Occipital lobe (tissue), 3 donors: ENCODE measurements at places on chromosomes 4 and X. TPM values are rescaled to one million over a fixed set of nuclear protein-coding genes. Genes with fewer than 3 reads are reported as not detected.

The SYTL4 gene
- total RNA-seq = 2.3 TPM

The NUDT10 gene
- total RNA-seq = 39.1 TPM

The HNRNPH2 gene
- 92.5 TPM for total RNA-seq

GRCh38 chr4:43112139-43112538 lies 219.6 kb downstream of the GRXCR1 start:
- DNase-seq = no peak

DNA sequence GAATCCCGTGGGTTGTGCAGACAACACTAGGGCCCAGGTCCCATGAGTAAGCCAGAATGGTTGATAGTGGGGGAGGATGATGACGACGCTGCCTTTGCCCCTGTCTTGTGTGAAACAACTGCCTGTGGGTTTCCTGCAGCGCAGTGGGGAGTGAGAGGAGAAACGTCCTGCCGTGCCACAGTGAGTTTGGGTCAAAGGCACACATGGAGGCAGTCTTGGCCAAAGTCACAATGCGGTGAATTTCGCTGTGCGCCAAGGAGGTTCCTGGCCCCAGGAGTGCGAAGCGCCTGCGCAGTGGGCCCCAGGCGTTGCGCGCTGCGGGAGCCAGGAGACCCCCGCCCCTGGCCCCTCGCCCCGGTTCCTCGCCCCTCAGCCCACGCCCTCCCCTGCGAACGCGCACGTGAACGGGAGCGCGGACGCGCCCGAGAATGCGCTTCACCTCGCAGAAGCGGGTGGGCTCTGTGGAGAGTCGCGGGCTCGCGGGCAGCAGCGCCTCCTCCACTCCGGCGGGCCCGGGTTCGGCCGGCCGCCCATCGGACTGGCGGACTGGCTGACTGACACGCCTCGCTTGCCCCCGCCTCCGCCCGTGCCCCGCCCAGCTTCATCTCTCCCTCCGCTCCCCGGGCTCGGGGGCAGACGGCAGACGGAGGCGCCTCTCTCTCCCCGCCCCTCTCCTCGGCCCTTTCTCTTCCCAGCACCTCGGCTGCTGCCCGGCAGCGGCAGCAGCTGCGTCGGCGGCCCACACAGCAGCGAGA lies at the start of gene NUDT10:
Gene NUDT10 (plus strand): TSS at position 635 of the 755 bp plus-strand sequence. CDS start 144 bp downstream, outside the sequence.
- peak; percentile 17 for DNase-seq

DNA sequence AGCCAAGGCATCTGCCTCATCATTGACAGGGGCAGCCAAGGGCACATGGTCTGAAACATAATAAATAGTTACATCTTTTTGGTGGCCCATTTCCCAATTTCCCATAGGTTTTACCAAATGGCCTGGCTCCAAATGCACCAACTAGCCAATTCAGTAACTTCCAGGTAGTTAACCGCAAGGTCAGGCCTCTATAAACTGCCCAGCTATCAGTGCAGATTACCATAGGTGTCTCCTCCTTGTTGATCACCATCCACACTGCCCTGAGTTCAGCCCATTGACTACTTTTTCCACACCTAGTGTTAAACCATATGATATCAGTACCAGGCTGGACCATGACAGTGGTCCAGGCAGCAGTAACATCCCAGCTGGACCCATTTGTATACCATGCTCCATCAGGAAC lies 1145.1 kb upstream of the POU3F4 start:
- DNase-seq = no peak
